ENCODE measurements at places on chromosomes 4 and X. TPM values are rescaled to one million over a fixed set of nuclear protein-coding genes. Genes with fewer than 3 reads are reported as not detected.

Gene ASMT
- not detected for total RNA-seq

Gene ADGRL3
- total RNA-seq, result 29.6 TPM

Gene C4orf36
- not detected for total RNA-seq

GRCh38 chrX:103718120-103718519, 7.4 kb downstream of the TMEM31 start:
- H3K36me3 ChIP-seq, result no peaks in the 10 kb centered on the region
- no peak overlapping the region for H3K4me3 ChIP-seq
- H3K27me3 ChIP-seq, result no peaks in the 10 kb centered on the region
- H3K4me1 ChIP-seq, result peaks cover 9% of the 10 kb centered on the region
- DNase-seq, result no peak

- H3K27me3 ChIP-seq, result no peaks in the 10 kb centered on the region
- H3K4me3 ChIP-seq, result no peak overlapping the region
- H3K36me3 ChIP-seq, result no peaks in the 10 kb centered on the region
- DNase-seq, result no peak
- H3K27ac ChIP-seq, result no peak overlapping the region
Measured at GRCh38 chr4:70623323-70623722, 5.2 kb upstream of the ENAM start.

DNA sequence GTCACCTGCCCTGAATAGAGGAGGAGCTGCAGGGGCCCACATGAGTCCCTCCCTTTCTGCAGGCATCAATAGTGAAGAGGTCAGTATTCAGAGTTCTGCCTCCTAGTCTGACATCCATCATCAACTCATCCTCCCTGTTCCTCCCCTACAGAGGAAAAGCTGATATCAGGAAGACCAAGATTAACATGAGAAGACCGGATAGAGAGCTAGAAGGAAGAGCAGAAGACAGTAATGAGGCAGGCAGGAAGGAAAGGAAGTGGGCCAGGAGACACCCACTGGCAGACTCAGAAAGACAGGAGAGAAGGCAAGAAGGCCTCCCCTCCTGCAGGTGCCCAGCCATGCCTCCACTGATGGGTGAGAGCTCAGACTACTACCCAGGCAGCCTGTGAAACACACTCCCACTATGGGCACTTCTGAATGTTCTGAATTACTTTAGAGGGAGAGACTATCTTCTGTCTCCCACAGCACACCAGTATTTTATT, 74.6 kb downstream of the CC2D2A start:
- H3K4me1 ChIP-seq, result no peaks in the 10 kb centered on the region
- H3K27me3 ChIP-seq, result no peaks in the 10 kb centered on the region
- no peak overlapping the region for H3K4me3 ChIP-seq
- H3K27ac ChIP-seq, result no peak overlapping the region

DNA sequence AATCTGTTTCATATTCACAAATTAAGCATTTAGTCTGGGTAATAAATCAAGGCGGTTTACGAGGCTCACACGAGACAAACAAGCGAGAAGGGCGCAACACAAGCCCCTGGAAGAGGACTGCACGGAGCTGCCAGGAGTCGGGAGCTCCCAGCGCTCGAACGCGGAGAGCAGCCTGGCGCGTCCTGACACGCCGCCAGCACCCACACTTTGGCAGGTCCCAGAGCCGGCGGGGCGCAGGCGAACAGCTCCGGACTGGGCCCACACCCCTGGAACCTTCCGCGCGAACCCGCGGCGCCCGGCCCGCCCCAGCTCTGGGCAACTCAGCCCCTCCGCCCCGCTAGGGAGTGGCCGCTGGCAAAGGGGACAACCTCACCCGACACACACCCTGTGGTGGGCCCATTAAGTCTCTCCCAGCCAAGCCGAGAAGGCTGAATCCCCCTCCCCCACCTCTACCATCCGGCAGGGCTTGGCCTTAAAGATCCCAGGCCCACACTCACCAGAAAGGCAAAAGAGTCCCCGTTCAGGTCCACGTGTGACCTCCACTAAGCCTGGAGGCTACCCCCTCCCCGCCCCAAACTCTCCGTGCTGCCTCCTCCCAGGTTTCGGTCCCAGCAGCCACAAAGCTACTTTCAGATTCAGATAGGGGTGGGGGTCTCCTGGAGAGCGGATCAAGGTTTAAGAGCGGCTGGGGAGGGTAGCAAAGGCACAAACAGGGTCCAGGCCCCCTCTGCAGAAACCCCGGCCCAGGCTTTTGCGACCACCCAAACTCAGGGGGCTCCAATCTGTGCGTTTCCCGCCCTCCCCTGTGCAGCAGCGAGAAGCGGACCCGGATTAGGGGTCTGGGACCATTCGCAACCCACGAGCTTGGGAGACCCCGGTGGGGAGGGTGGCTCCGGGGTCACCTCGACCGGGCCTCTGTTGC, 47.5 kb upstream of the BCOR start:
- no peak overlapping the region for H3K27ac ChIP-seq
- no peaks in the 10 kb centered on the region for H3K36me3 ChIP-seq
- peak overlapping the region; percentile 57 for H3K4me3 ChIP-seq
- no peaks in the 10 kb centered on the region for H3K27me3 ChIP-seq
- H3K4me1 ChIP-seq, result peaks cover 19% of the 10 kb centered on the region

- no peak overlapping the region for H3K4me3 ChIP-seq
- H3K27me3 ChIP-seq, result no peaks in the 10 kb centered on the region
- H3K36me3 ChIP-seq, result no peaks in the 10 kb centered on the region
- no peak overlapping the region for H3K27ac ChIP-seq
Measured at GRCh38 chr4:166065324-166065723, 192.3 kb downstream of the TLL1 start.

GRCh38 chr4:77073981-77074380, 1.8 kb downstream of the CCNI start:
- peaks cover 18% of the 10 kb centered on the region for H3K4me1 ChIP-seq
- H3K4me3 ChIP-seq, result peak overlapping the region; percentile 79
- H3K36me3 ChIP-seq, result no peaks in the 10 kb centered on the region
- H3K27me3 ChIP-seq, result no peaks in the 10 kb centered on the region
- peak overlapping the region; percentile 66 for H3K27ac ChIP-seq
